ENCODE measurements at places on chromosomes 3 and 15.

DNA sequence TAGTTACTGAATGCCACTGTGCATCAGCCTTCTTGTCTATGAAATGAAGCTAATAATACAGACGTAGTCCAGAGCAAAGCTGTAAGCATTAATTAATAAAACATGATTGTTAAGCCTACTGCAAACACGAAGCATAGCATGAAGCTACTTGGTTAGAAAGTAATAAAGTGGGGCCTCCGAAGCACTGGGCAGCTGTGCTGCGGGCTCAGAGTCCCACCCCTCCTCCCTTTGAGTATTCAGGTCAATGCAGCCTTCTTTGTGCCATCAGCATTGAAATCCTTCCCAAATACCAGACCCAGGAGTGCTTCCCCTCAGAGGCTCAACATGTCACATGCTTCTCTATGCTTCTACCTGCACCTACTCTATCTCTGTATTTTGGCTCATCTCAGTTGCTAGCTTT is 1112.6 kb downstream of the IGSF11 start:
- DNase-seq: no peak

GRCh38 chr15:53658255-53658654 is 101.2 kb downstream of the WDR72 start:
- no peak for DNase-seq

GRCh38 chr15:40342416-40343320 is 1.9 kb upstream of the CCDC9B start:
- peak; percentile 62 for DNase-seq

DNA sequence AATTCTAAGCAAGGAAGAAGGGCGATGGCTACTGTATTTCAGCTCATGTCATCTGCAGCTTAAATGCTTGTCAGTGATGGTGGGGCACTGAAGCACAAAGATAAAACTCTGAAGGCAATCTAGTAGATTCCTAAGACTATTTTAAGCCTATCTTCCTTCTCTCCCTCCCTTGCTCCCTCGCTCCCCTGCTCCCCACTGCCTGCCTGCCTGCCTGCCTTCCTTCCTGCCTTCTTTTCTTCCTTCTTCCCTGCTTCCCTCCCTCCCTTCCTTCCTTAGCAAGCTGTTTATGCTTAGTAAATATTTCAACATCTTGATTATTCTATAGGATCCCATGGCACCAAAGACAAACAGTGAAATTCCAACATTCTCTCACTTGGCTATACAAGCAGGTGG is 99.6 kb downstream of the OXSM start:
- no peak for DNase-seq

- no peak for DNase-seq
These were observed 64.4 kb downstream of the ATP13A5 start for GRCh38 chr3:193314161-193314560.

- DNase-seq: no peak
These were observed 32.1 kb upstream of the TJP1 start for GRCh38 chr15:29854413-29854812.

- DNase-seq: no peak
These were observed 190.6 kb downstream of the ARRDC4 start for GRCh38 chr15:98151096-98151495.

GRCh38 chr3:116114586-116114985 is 330.7 kb downstream of the LSAMP start:
- no peak for DNase-seq

GRCh38 chr3:24160424-24161095 is 215.5 kb downstream of the NR1D2 start:
- DNase-seq: no peak

DNA sequence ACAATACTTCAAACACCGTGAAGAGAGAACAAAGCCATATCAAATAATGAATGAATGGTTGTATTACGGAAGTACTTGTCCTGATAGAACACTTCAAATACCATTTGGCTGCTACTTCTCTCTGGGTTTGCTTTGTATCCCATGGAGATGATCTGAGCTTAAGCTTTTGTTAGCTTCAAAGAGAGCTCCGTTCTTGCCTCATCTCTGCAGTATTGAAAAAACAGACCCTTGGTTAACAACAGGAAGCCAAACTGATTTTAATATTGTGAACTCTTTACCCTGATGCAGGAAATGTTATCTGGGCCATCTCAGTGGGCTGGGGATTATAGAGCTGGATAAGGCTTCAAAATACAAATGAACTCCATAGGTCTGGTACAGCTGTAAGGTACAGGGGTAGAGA is 101.0 kb downstream of the CHL1 start:
- DNase-seq: no peak

DNA sequence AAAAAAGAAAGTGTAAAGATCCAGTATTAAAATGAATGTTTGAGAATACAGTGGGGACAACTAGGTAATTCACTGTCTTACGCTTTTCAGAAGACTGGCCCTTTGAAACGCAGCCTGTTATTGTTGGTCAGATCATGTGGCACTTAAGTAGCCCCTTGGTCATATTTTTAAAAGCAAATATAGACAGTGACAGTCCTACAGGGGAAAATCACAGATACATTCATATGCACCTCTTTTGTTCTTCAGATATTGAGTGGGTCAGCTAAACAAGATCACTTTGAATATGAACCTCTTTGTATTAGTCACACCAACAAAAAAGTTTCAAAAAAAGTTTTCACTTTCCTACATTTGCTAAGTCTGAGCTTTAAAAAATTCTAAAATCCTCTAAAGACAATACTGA is 36.0 kb downstream of the TIGIT start:
- DNase-seq: no peak

- DNase-seq: no peak
These were observed 74.1 kb downstream of the SENP2 start for GRCh38 chr3:185659942-185660921.

DNA sequence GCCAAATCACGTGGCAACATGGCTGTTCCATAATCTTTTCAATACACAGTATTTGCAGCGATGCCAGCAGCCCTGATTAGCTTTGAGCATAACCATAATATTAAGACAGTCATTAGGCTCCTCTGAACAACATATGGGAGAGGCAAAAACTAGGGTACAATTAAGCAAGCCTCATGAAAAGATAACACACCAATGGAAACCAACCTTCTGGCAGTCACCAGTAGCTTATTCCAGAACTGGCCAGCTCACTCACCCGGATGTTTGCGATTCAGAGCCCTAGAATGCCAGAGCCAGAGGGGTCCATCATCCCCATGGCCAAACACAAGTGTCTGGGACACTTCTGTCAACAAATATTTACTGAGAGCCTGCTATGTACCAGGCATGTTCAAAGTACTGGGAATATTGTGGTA is 48.8 kb upstream of the PLXND1 start:
- DNase-seq: no peak

DNA sequence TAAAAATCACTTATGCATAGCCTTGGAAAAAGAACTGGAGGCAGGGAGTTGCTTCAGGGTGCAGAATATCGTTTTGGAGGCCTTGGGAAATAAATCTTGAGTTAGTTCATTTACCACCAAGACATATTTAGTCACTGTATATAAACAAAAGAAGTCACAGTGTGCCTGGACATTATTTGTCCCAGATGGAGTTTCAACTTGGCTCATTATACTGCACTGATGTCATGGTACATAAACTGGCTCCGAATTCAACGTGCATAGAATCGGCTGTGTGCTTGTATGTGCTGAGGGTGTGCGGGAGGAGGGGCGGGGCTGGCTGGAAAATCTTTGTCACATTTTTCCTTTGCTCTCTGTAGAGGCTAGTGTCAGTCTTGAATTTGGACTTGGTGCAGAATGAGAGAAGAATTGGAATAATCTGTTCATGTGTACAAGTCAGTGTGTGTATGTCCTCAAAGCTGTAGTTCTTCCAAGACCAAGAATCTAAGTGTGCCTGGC is 86.6 kb downstream of the FNDC3B start:
- DNase-seq: no peak

DNA sequence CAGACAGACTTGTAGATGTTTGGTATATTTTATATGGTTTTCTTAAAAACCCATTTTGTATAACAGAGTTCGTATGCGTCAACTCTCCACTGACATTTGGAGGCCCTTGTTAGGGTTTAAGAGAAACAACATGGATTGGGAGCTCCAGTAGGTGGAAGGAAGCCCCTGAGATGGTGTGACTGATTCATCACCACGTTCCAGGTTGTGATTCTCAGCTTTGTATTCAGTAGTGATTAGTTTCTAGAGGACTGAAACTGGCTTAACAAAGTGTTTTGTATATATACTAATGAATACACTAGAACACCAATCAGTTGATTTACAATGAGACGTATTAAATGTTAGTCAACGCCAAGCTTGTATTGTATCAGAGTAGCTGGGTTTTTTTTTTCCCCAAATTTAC is 33.9 kb downstream of the SNRK start:
- no peak for DNase-seq

GRCh38 chr3:151315846-151316245 is 774 bp downstream of the GPR87 start:
- DNase-seq: peak; percentile 61

DNA sequence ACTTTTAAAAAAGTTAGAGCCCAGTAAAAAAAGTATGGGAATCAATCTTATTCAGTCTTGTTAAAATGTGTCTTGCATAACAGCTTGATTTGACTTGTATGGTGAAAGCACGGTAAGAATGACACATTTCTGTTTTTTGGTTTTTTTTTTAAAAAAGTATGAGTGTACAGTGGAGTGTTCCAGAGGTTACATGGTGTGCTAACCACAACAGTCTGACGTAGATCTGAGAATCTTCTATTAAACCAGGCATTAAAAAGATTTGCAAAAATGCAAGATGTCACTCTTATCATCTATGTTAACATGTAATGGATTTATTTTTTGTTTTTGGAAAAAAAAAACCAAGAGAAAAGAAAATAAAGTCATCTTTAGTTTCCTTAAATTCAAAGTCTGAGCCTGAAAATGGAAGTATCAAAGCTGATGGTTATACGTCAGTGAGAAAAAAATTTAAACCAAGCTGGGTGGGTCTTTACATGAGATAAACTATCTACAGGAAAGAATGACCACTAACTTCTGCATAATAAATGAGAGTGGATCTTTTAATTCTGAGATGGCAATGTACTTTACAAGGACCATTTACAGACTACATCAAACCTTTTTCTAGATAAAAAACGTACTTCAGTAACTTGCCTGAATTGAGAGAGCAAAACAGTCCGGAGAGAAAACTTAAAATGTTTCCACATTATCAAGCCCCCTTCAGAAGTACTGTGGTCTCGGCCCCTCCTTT is 1.6 kb downstream of the GABPB1 start:
- DNase-seq: peak; percentile 64

DNA sequence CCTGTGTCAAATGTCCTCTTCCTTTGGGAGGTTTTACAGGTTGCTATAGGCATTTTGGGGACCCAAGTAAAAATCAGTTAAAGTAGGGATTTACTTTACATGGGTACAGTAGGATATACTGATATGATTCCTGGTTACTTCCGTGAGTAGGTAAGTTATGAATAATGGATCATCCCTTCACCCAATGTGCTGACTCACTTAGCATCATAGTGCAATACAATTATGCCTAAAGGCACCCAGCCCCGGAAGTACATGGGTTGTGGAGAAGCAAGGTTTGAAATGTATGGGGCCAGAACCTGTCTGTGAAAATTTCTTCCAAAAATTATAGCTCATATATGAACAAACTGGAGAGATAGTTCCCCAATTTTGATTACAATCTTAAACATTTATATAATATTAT is 64.0 kb downstream of the GLB1 start:
- DNase-seq: peak; percentile 78

DNA sequence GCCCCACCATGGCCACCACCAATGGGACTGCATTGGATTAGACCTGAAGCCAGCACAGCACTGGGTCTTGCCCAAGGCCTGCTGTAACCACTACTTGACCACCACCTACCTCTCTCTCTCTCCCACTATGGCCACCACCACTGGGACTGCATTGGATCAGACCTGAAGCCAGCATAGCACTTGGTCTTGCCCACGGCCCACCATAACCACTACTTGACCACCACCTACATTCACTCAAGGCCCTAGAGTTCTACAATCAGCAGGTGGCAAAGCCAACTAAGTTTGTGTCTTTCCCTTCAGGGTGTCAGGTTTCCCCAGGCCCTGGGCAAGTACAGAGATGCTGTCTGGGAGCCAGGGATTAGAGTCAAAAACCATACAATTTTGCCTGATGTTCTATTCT is 57.6 kb downstream of the ESYT3 start:
- no peak for DNase-seq

DNA sequence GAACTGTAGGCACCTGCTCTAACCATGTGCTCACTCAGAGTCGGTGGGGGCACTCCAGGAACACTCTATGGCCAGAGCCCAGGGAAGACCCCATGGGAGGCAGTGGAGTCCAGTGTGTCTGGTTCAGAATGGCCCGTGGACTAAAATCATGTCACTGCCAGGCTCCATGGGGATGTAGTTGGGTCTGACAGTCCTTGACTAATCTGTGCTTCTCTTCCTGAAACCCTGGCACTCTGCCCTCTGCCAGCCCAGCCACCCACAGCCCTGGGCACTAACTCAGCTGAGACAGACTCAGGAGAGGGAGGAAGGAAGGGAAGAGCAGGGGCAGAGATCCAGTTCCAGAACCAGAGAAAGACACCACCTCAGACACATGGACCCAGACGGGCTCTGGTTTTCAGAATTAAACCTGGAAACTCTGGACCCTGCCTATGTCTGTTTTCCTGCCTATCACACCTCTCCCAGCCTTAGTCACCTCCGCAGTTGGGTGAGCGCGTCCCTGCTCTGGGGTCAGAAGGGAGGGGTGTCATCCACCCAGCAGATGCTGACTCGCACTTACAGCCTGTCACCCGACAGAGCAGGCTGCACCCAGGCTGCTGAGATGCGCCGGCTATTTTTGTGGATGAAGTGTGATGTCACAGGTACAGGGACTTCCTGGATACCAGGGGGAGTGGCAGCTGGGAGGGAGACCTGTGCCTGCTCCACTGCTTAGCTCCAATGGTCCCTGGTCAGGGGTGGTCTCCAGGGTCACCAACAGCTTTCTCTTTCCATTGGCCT is 56.8 kb upstream of the INSYN1 start:
- DNase-seq: no peak

DNA sequence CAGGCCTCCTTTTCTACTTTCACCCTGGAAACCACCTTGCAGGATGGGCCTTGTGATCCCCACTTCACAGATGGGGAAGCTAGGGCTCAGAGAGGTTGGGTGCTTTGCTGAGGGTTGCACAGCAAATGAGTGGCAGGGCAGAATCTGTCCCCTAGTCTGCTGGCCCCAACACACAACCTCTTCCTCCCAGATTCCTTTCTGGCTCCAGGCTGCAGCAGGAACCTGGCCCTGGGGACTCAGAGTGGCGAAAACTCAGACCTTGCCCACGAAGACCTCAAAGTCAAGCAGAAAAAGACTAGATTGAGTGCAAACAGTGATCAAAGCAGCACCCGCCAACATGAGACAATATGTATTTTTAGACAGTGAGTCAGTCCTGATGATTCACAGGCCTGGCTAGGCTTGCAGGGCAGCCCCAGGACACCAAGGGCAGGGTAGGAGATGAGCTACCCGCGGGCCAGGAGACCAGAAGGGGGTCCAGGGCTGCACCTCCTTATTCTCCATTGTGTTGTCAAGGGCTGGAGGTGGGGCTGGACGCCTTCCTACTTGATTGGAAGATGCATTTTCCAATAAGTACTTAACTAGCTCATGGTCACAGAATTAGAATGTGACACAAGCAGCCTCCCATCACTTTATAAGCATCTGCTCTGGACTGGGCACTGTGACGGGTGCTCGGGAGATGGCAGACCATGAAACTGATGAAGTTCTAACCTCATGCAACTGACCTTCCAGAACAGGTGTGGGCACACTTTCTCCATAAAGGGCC is 23.9 kb downstream of the GOLGA6L2 start:
- no peak for DNase-seq

- DNase-seq: no peak
These were observed 31.6 kb downstream of the TIPARP start for GRCh38 chr3:156705761-156706616.

Data from epithelial cell of prostate (primary cell).